ENCODE measurements at places on chromosomes 13 and 19.
A peak's percentile ranks its signal among the peaks of the same experiment; 100 is the strongest.

DNA sequence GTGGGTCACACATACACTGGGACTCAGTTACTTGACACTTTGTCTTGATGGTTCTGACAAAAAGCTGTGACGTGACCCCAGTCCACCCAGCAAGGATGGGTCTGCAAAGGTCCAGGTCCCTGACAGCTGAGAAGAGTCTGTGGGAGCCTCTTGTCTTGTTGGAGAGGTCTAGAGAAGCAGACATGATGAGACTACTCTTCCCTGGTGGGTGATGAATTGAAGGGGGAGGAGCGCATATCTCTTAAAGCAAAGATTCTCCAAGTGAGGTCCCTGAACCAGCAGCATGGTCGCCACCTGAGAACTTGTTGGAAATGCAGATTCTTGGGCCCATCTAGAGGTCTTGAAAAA lies 78.5 kb upstream of the MEDAG start:
- DNase-seq = no peak

DNA sequence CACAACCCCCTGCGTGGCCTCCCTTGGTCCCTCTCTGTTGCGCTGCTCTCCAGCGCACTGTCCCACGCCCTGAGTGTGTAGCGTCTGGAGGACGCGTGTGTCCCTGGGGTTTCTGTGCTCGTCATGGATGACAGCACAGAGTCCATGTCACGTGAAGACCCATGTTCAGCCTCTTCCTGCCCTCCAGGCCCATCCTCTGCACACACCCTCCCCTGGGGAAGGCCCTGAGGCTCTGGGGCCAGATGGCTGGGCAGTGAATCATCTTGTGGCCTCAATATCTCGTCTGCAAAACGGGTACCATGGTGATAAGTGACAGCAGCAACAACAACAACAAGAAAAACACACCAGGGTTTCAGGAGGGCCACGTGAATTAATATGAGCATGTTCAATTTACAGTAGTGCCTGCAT lies 71.5 kb upstream of the ARHGEF7 start:
- no peak for DNase-seq

GRCh38 chr13:23600100-23600499 lies 29.9 kb downstream of the TNFRSF19 start:
- DNase-seq = no peak

DNA sequence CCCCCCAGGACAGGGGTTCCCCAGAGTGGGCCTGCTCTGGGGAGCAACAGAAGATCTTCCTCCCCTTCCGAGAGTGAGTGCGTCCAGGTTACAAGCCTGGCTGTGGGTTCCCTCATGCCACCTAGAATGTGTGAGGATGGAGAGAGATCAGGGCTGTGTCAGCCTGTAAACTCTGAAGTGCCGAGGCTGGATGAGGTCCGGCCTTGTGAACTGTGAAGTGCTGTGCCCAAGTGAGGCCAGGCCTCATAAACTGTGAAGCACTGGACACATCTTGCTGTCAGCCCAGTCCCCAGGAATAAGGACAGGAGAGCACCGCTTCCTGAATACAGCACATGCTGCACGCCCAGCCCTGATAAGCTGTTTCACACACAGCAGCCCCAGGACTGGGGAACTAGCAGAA lies 7.6 kb downstream of the KCNN1 start:
- no peak for DNase-seq

GRCh38 chr19:7101498-7102253 lies 32.2 kb downstream of the ZNF557 start:
- no peak for DNase-seq

- no peak for DNase-seq
Observed at GRCh38 chr13:76035711-76036110, 399.6 kb downstream of the LMO7 start.

GRCh38 chr19:47707135-47707925 lies 5.9 kb upstream of the EHD2 start:
- DNase-seq = peak; percentile 57

GRCh38 chr19:29836409-29836825 lies 24.6 kb downstream of the CCNE1 start:
- DNase-seq = no peak

GRCh38 chr19:14475251-14476073 lies at the start of gene PTGER1:
Gene PTGER1, minus strand, starts transcription at chr19:14475354. Its CDS starts 1,034 bp downstream, at chr19:14474320.
- no peak for DNase-seq

GRCh38 chr19:50836543-50837195 lies 3.3 kb upstream of the KLK15 start:
- DNase-seq = no peak

DNA sequence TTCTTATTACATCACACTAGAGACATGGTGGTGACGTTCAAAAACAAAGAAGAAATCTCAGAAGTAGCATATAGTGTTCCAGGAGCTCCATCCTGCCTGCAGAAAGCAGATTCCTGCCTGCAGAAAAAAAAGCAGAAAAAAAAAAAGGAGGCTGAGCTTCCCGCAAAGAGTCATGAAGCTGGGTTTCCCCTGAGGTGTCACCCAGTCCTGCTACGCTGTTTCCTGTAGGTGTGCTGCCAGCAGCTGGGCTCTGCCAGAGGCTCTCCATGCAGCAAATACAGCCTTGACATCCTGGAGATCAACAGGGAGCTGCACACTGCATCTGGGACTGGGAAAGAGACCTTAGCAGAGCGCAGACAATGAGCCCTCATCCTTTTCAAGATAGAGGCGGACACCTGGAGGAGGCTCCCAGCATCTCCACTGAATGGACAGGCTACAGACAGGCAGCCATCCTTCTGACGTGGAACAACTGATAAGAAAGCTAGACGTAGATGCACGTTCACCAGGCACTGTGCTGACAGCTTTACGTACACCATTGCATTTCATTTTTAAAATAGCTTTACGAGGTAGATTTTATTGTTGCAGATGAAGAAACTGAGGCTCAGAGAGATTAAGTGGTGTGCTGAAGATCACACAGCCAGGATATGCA lies 350.9 kb downstream of the FOXO1 start:
- DNase-seq = peak; percentile 35
